ENCODE measurements at places on chromosomes 12 and 14.
A peak's percentile ranks its signal among the peaks of the same experiment; 100 is the strongest.

DNA sequence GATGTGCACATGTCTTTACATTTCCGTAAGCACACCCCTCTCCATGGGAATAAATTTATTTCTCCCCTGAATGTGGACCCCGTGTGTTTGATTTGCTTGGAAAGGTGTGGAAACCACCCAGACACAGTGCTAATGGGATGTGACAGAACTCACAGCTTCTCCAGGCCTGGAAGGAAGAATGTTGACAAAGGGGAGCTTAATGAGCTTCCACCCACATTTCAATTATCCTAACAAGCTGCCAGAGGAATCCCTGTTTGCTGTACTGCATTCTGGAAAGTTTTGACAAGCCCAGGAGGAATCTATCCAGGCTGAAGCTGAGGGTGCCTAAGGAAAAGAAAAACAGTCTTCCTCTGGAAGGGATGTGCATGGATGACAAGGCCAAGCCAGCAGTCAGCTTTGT lies 51.2 kb upstream of the CCDC60 start:
- no peak for DNase-seq

DNA sequence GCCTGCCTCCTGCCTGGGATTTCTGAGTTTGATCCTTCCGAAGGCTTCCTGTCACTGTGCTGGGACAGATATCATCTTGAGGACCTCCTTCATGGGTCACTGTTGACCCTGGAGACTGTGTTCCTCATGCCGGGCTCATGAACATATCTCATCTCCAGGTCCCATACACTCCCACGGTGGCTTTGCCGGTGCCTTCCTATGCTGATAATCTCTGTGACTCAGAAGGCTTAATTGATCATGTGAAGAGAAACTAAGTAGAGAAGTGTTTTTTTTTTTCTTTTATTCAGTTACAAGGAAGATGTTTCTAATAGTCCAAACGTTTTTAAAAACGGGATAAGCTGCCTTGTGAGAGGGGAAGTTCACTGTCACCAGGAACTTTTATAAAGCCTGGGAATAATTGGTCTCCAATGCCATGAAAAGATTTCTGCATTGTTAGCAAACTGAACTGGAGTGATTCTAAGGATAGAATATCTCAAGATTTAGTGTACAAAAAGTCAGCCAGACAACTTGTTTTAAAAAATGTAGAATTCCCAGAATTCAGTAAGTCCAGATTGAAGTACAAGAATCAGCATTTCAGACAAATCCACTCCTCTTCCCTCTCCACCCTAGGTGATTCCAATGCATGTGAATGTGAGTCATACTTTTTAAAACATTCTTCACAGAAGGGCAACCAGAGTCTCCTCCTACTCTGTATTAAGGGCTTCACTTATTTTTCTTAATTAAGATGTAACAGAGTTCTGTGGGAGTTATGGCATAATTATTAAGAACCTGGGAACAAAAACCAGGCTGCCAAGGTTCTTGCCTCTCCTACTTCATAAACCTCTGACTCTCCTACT lies 139.8 kb upstream of the LGR5 start:
- no peak for DNase-seq

GRCh38 chr14:64296561-64296960 lies 2.4 kb upstream of the ESR2 start:
- DNase-seq: no peak

DNA sequence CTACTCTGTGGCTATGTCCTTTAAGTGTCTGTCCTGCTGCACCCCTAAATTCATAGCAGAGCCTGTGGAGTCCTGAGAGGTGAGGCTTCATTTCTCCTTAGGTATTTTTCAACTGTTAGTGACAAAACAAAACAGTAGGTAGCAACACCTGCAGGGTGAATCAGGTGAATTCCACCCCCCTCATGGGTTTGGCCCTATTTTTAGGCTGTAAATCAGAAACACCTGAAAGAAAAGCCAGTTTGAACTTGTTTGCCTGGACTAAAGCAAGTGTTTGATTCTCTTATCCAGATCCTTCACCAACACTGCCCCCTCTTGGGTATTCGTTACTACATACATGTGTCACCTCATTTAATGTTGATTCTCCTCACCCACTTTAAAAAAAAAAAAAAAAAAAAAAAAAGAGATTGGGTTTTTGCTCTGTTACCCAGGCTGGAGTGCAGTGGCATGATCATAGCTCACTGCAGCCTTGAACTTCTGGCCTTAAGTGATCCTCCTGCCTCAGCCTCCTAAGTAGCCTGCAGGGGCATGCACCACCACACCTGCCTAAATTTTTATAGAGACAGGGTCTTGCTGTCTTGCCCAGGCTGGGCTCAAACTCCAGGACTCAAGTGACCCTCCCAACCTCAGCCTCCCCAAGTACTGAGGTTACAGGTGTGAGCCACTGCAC lies 10.3 kb downstream of the TBPL2 start:
- peak; percentile 67 for DNase-seq

GRCh38 chr14:90759370-90760077 lies 56.7 kb downstream of the TTC7B start:
- no peak for DNase-seq

DNA sequence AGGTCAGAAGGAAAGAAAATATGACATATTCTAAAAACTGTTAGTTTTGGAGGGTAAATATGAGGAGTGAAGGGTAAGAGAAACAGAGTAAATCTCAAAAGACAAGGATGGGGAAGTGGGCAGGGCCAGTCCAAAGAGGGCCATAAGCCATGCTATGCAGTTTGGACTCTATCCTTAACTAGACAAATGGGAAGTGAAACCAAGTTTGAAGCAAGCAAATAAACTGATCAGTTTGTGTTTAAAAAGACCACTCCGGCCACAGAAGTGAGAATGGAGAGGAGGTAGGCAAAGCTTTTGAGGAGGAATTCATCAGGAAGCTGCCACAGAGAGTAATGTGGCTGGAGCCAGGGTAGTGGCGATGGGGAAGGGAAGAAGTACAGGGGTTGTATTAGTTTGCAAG lies 37.5 kb upstream of the DAAM1 start:
- no peak for DNase-seq

Measured in fibroblast of gingiva (primary cell).